ENCODE measurements at places on chromosomes 12 and 14. TPM values are rescaled to one million over a fixed set of nuclear protein-coding genes. Genes with fewer than 3 reads are reported as not detected.

Gene DDN
- total RNA-seq: 0.42 TPM

Gene TAS2R10
- total RNA-seq: not detected

Gene CLEC4E
- total RNA-seq: not detected

DNA sequence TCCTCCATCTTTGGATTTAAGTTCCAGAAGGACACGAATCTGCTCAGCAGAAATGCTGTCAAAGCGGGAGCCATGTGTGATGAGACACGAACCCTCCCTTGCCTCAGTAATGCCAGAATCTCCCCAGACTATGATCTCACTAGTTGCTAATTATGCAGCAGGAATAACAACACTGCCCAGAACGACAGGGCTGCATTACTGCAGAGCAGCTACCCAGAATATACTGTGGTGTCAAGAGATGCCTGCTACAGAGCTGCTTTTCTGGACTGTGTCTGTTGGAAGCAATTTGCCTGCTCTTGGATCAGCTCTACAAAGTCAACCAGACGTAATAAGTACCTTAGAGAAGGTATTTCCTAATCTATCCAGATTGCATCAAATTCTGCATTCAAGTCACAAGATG lies 5.5 kb downstream of the CSRNP2 start:
- no peak for DNase-seq
- H3K27ac ChIP-seq: no peak overlapping the region
- peaks cover 17% of the 10 kb centered on the region for H3K36me3 ChIP-seq
- no peaks in the 10 kb centered on the region for H3K27me3 ChIP-seq
- no peak overlapping the region for H3K4me3 ChIP-seq
- peaks cover 27% of the 10 kb centered on the region for H3K4me1 ChIP-seq

DNA sequence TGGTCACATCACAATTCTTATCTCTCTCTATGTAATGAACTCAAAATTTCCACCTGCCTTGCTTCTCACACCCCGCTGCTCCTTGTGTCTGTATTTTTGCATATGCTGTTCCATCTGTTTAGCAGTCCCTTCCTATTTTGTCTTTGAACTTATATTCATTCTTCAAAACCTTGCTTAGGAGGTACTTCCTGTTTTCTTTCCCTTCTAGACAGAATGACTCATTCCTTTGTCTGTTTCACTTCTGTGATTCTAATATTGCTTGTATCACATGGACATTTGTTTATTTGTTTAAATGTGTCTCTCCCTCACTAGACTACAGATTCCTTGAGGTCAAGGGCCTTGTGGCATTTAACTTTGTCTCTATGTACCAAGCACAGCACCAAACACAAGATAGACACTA lies 424.2 kb downstream of the ETNK1 start:
- no peaks in the 10 kb centered on the region for H3K27me3 ChIP-seq
- H3K36me3 ChIP-seq: no peaks in the 10 kb centered on the region
- H3K27ac ChIP-seq: no peak overlapping the region
- no peaks in the 10 kb centered on the region for H3K4me1 ChIP-seq
- no peak for DNase-seq
- no peak overlapping the region for H3K4me3 ChIP-seq

DNA sequence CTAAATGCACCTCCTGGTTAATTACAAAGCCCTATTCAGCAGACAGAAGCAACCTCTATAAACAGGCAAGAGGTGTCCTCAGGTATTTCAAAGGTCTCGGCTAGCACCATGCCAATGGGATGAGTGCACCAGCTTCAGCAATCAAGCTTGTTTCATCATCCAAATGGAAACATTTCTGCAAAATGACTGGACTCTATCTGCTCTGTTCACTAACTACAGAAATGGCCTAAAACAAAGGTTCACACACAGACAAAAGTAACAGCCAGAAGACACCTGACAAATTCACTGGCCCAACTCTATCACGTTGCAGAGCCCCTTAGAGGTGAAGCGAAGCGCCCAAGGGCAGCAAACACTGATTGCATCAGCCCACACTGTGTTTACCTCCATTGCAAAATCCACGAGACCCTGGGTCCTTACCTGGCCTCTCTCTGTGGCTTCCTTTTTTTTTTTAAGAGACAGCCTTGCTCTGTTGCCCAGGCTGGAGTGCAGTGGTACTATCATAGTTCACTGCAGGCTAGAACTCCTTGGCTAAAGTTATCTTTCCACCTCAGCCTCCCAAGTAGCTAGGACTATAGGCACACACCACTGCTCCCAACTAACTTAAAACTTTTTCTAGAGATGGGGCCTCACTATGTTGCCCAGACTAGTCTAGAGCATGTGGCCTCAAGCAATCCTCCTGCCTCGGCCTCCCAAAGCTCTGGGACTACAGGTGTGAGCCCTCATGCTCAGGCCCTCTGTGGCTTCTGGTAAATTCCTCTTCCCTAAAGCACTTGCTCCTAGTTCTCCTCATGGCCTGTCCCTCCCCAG lies 8.5 kb upstream of the SYNE3 start:
- DNase-seq: no peak
- H3K27me3 ChIP-seq: no peaks in the 10 kb centered on the region
- H3K36me3 ChIP-seq: peaks cover 14% of the 10 kb centered on the region
- peak overlapping the region; percentile 69 for H3K4me3 ChIP-seq
- peaks cover 76% of the 10 kb centered on the region for H3K4me1 ChIP-seq

GRCh38 chr14:71452987-71453386 lies 479.2 kb upstream of the RGS6 start:
- no peak overlapping the region for H3K4me3 ChIP-seq
- peaks cover 3% of the 10 kb centered on the region for H3K36me3 ChIP-seq
- DNase-seq: no peak
- peaks cover 10% of the 10 kb centered on the region for H3K4me1 ChIP-seq

- H3K36me3 ChIP-seq: no peaks in the 10 kb centered on the region
- H3K4me1 ChIP-seq: no peaks in the 10 kb centered on the region
- DNase-seq: no peak
- no peak overlapping the region for H3K4me3 ChIP-seq
- H3K27me3 ChIP-seq: no peaks in the 10 kb centered on the region
- no peak overlapping the region for H3K27ac ChIP-seq
These were observed 115.7 kb downstream of the DIO2 start for GRCh38 chr14:80095623-80096022.

- no peak overlapping the region for H3K4me3 ChIP-seq
- no peaks in the 10 kb centered on the region for H3K4me1 ChIP-seq
- H3K27ac ChIP-seq: no peak overlapping the region
These were observed 180.3 kb downstream of the IPO8 start for GRCh38 chr12:30515351-30515750.

- peaks cover 10% of the 10 kb centered on the region for H3K36me3 ChIP-seq
- peak overlapping the region; percentile 94 for H3K27ac ChIP-seq
- H3K4me3 ChIP-seq: peak overlapping the region; percentile 92
- no peaks in the 10 kb centered on the region for H3K27me3 ChIP-seq
- H3K4me1 ChIP-seq: peaks cover 32% of the 10 kb centered on the region
These were observed 1.6 kb downstream of the GABARAPL1 start for GRCh38 chr12:10214136-10214894.

- H3K36me3 ChIP-seq: no peaks in the 10 kb centered on the region
- no peak overlapping the region for H3K4me3 ChIP-seq
- H3K27me3 ChIP-seq: no peaks in the 10 kb centered on the region
These were observed 494.3 kb upstream of the ATXN7L3B start for GRCh38 chr12:74043343-74043742.

DNA sequence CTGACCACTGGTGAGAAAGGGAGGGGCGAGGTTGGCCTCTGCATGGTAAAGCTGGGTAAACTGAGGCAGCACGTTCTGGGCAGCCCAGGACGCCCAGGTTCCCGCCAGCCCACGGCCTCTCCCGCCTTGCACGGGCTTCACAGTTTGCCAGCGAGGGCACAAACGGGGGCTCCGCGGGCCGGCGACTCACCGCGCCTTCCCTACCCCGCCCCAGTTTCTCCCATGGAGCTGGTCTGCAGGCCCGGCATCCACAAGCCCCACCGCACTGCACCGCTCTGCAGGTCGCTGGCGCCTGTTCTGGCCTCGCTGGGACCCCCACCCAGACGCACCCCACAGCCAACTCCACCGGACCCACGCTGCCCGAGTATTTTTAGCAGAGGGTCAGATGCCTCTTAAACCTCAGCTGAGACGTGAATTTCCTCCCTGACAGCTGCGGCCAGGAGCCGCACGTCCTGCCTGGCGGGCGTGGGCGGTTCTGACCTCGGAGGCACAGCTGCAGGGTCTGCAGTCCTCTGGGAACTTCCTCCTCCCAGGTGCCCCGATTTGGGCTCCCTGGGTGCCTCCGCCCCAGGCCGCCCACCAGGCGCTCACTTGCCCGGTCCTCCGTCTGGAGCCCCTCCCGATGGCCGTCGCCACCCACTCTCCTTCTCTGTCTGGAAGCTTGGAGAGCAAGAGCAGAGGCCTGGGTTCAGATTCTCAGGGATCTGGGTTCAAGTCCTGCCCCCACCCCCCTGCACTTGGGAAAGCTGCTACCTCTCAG lies 29.5 kb upstream of the INF2 start:
- H3K4me3 ChIP-seq: no peak overlapping the region
- peaks cover 40% of the 10 kb centered on the region for H3K4me1 ChIP-seq

GRCh38 chr12:117807946-117808345 lies 160.8 kb downstream of the KSR2 start:
- no peaks in the 10 kb centered on the region for H3K36me3 ChIP-seq
- H3K4me1 ChIP-seq: no peaks in the 10 kb centered on the region
- no peak overlapping the region for H3K27ac ChIP-seq
- H3K4me3 ChIP-seq: no peak overlapping the region
- peaks cover 3% of the 10 kb centered on the region for H3K27me3 ChIP-seq

DNA sequence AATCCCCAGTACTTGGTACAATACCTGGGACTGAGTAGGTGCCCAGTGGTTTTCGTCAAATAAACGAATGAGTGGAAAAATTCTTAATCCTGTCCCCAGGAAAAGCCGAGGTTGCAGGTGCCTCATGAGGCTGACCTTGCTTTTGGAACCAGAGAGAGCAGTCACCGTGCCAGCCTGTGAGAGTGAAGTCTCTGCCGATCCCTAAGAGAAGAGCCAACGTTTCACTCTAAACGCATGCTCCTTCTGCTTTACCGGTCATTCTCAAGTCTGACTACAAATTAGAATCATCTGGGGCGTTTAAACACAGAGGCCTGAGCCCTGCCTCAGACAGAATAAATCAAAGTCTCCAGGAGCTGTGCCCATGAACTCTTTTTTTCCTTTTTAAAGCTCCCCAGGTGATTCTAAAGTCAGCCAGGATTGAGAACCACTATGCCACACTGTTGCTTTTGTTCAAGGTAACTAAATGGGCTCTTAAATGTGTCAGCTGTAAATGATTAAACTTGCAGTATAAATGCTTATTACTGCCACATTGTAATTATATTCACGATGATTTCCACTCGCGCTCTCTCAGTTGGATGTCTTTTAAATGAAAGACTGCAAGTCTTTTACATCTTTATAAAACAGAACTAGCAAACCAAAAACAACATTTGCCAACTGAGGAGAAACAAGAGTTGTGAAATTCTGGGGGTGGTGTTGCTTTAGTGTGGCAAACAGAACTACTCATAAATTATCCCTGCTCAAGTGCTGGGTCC lies 26.9 kb downstream of the TCP11L2 start:
- H3K27ac ChIP-seq: no peak overlapping the region
- H3K4me1 ChIP-seq: no peaks in the 10 kb centered on the region

DNA sequence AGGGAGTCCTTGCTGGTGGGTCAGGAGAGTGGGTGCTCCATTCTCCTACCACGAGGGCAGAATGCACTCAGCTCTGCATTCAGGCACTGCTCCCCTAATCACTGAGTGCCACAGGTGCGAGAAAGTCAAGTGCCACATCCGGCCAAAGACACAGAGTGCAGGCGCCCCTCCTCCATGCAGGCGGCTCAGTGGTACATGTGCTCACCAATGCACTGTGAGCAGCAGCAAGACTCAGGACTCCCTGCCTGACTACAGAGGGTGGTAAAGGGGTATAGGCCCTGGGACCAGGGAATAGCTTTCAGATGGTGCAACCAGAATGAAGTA lies 32.9 kb downstream of the ZFYVE21 start:
- H3K4me3 ChIP-seq: no peak overlapping the region
- peaks cover 29% of the 10 kb centered on the region for H3K4me1 ChIP-seq
- no peaks in the 10 kb centered on the region for H3K27me3 ChIP-seq
- peak overlapping the region; percentile 77 for H3K27ac ChIP-seq
- DNase-seq: peak; percentile 80
- peaks cover 6% of the 10 kb centered on the region for H3K36me3 ChIP-seq

DNA sequence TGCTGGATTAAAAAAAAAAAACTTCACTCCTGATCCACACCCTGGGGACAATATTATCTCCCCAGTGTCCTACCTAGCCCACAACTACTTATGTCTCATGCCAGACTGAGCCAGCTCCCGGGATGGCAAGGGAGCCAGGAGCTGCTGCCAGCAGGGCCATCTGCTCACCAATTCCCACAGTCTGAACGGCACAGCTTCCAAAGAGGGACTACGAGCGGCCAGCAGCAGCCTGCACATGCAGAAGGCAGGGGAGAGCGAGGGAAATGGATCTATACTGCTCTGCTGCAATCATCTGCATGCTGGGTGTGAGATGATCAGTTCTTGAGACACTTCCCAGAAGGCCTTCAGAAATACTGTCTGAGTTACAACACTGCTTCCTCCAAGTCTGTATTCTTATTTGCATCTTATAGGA lies 11.1 kb downstream of the SSH1 start:
- DNase-seq: no peak
- no peak overlapping the region for H3K27ac ChIP-seq
- H3K27me3 ChIP-seq: no peaks in the 10 kb centered on the region
- H3K4me1 ChIP-seq: peaks cover 8% of the 10 kb centered on the region
- peaks cover 43% of the 10 kb centered on the region for H3K36me3 ChIP-seq

DNA sequence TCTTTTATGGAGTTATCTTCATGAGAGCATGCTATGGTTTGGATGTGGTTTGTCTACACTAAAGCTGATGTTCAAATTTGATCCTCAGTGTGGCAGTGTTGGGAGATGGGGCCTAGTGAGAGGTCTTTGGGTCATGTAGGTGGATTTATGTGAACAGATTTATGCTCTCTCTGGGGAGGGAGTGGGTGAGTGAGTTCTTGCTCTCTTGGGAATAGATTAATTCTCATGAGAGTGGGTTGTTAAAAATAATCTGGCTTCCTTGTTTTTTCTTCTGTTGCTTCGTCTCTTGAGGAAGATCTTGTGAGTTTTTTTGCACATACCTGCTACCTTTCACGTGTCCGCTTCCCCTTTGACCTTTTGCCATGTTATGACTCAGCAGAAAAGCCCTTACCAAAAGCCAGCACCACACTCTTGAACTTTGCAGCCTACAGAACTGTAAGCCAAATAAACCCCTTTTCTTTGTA lies 20.5 kb downstream of the DERA start:
- H3K27me3 ChIP-seq: no peaks in the 10 kb centered on the region
- no peak overlapping the region for H3K4me3 ChIP-seq
- no peaks in the 10 kb centered on the region for H3K4me1 ChIP-seq

- H3K27me3 ChIP-seq: no peaks in the 10 kb centered on the region
- H3K27ac ChIP-seq: no peak overlapping the region
- H3K36me3 ChIP-seq: peaks cover 61% of the 10 kb centered on the region
- H3K4me3 ChIP-seq: no peak overlapping the region
- no peaks in the 10 kb centered on the region for H3K4me1 ChIP-seq
These were observed 107.7 kb downstream of the ESR2 start for GRCh38 chr14:64186231-64187129.

Measured in activated CD8-positive, alpha-beta T cell treated with anti-CD3 and anti-CD28 coated beads, Interleukin-2, amount 10 ng/mL, durations not matched to agents 7 days and 5 days (primary cell).